Activated T-helper 9 cell treated with anti-CD3 and anti-CD28 coated beads, Interleukin-2, amount 50 U/mL, for 16 hours (primary cell): ENCODE measurements at places on chromosomes 7 and 10.

GRCh38 chr10:24463611-24464426, 254.9 kb downstream of the KIAA1217 start:
- no peak for DNase-seq

GRCh38 chr7:134949171-134949570, 37.1 kb upstream of the AGBL3 start:
- no peak for DNase-seq

DNA sequence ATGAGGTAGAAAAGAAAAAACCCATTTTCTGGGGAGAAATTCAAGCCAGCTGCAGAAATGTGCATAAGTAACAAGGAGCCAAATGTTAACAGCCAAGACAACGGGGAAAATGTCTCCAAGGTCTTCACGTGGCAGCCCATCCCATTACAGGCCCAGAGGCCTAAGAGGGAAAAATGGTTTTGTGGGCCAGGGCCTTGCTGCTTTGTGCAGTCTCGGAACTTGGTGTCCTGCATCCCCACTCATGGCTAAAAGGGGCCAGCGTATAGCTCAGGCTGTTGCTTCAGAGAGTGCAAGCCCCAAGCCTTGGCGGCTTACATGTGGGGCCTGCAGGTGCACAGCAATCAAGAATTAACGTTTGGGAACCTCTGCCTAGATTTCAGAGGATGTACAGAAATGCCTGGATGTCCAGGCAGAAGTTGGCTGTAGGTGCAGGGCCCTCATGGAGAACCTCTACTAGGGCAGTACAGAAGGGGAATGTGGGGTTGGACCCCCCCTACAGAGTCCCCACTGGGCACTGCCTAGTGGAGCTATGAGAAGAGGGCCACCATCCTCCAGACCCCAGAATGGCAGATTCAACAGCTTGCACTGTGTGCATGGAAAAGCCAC, 9.0 kb downstream of the ORC5 start:
- no peak for DNase-seq

DNA sequence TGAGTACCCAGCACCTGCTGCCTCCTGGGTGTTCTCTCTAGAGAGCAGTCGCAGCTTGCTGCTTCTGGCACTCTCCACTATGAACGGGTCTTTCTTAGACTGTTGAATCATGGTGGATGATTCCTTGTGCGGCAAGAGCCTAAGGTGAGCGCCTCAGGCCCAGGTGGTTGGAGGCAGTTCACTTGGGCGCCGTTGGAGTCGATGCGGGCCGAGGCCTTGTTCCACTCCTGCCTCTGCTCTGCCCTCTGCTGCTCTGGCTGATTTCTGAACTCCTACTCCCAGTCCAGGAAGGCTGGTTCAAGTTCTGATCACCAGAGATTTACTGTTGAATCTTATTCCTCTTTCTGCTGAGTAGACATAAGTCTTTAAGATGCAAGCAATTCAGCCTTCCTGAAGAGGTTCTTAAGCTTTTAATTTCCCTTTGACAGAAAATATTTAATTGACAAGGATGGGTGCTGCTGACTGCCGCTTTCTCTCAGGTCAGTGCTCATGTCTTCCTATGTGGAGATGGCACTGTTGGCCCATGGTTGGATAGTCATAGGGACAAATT, 10.4 kb downstream of the YKT6 start:
- DNase-seq = no peak

GRCh38 chr7:25821225-25821624, 330.8 kb upstream of the NFE2L3 start:
- no peak for DNase-seq

GRCh38 chr7:130272381-130273080, 5.9 kb downstream of the CPA2 start:
- DNase-seq = no peak

- DNase-seq = no peak
Measured at GRCh38 chr10:104031631-104032030, 54.0 kb downstream of the COL17A1 start.

- no peak for DNase-seq
Measured at GRCh38 chr10:35364808-35365207, 28.5 kb downstream of the CCNY start.

DNA sequence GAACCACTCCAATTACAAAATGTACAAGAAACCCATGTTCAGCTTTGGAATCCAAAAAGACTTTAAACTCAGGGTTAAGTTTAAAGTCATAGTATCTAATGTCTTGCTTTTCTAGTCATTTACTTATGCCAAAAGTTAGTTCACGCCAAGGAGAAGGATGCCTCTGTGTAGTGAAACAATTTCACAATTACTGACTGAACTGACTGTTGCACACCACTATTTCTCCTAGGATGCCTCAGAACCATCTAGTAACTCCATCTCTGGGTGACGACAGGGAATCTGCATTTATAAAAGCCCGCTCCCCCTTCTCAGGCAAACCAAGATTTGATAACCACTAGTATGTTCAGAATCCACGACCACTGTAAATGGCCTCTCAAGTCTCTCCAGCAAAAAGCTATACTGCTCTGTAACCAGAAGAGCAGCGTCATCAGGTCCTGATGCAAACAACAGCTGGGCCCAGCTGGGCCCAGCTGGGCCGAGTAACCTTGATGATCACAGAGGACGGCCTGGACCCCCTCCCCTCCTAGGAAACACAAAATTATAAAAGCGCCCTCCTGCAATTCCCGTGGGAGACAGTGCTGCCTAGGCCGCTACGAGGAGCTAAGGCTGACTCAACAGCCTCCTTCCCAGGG, 680 bp upstream of the ADO start:
- no peak for DNase-seq

- DNase-seq = no peak
Measured at GRCh38 chr10:101832325-101832771, 11.3 kb downstream of the KCNIP2 start.

GRCh38 chr7:101816595-101817470, 593 bp upstream of the CUX1 start:
- peak; percentile 12 for DNase-seq

- DNase-seq = no peak
Measured at GRCh38 chr10:68408898-68409518, 1.9 kb upstream of the RUFY2 start.
